Fibroblast of skin of scalp (primary cell): ENCODE measurements at places on chromosomes 3 and 15.

GRCh38 chr15:97084650-97085049, 754.1 kb downstream of the NR2F2 start:
- no peak for DNase-seq

GRCh38 chr3:128089135-128089534, 34.5 kb downstream of the RUVBL1 start:
- DNase-seq, result no peak

GRCh38 chr3:11254876-11255275, 17.3 kb upstream of the ATG7 start:
- no peak for DNase-seq

DNA sequence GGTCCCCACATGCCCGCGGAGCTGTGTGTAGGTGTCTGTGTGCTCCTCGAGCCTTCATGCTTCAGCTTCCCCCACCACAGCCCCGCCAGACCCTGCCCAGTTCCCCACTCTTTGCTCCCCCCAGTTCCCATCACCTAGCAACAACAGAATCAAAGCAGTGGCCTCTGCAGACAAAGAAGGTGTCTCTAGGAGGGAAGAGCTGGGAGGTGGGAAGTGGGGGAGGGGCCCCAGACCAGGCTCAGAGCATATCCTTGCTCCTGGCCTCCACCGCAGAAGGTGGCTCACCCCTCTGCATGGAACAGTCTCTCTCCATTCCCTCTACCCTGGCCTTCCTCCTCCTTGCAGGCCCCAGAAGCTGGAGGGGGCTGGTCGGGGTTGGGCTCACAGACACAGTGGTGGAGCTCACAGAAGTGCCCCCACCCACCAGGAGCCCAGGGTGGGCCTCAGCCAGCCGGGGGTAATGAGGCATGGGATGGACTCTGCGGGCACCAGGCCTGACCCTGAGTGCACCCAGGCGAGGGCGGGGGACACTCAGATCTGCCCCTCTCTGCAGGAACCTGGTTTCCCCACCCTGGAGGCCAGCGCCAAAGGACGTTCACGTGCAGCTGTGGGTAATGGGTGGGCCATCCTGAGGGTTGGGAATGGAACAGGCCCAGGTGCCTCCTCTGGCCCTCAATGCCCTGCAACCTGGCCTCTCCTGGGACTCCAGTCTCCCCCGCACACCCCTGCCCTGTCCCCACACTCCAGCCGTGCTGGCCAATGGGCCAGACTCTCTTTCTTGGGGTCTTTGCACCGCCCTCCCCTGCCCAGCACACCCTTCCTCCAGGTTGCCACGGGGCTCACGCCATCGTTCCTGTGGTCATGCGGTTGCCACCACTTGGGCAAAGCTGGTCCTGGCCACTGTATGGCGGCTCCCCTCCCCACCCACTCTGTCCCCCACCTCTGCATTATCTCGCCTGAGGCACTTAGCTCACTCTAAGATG, 53.4 kb downstream of the TPRA1 start:
- no peak for DNase-seq

GRCh38 chr3:136366289-136366688, 116.1 kb downstream of the PCCB start:
- peak; percentile 36 for DNase-seq

- no peak for DNase-seq
Observed at GRCh38 chr3:109432833-109433232, 95.5 kb upstream of the DPPA4 start.
